CD4-positive, alpha-beta memory T cell (primary cell): ENCODE measurements at places on chromosomes 12 and 14. TPM values are rescaled to one million over a fixed set of nuclear protein-coding genes. Genes with fewer than 3 reads are reported as not detected.

Gene PTHLH
- polyA plus RNA-seq, result not detected

Gene STYK1
- polyA plus RNA-seq, result not detected

Gene GPR137C
- not detected for polyA plus RNA-seq

Gene NYNRIN
- 0.02 TPM for polyA plus RNA-seq

DNA sequence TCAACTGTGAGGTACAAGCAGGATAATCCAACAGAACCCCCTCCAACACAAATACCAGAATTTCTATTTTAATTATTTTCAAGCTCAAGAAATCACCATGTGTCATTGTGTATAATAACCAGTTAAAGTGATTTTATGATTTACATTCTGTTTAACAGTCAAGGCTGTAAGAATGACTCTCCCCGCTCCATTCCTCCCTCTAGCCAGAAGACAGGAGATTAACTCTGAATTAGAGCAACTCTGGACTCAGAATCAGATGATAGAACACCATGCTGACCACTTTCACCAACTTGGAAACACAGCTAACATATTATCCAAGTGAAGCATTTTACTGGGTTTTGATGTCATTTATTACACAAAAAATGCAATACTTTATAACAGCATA lies 71.9 kb downstream of the ATP2B1 start:
- DNase-seq, result no peak

DNA sequence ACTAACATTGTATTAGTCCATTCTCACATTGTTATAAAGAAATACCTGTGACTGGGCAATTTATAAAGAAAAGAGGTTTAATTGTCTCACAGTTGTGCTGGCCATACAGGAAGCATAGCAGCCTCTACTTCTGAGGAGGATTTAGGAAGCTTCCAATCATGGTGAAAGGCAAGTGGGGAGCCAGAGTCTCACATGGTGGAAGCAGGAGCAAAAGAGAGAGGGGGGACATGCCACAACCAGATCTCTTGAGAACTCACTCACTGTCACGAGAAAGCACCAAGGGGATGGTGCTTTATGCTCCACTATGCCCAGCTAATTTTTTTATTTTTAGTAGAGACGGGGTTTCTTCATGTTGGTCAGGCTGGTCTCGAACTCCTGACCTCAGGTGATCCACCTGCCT lies 13.3 kb downstream of the OS9 start:
- DNase-seq, result no peak

DNA sequence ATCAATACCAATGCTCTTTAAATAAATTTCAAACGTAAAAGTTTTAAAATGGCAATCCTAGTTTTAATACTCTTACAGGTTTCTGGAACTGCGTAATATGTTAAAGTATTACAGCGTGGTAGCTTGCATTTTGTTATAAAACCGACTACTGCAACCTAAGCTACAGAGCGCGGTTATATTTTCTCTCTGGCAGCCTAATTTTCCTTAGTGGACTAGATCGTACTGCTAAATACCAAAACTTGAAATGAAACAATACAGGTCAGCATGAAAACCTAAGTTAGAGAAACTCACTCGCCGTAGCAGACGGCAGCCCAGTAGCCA lies 1.2 kb downstream of the CCDC92 start:
- DNase-seq, result no peak

DNA sequence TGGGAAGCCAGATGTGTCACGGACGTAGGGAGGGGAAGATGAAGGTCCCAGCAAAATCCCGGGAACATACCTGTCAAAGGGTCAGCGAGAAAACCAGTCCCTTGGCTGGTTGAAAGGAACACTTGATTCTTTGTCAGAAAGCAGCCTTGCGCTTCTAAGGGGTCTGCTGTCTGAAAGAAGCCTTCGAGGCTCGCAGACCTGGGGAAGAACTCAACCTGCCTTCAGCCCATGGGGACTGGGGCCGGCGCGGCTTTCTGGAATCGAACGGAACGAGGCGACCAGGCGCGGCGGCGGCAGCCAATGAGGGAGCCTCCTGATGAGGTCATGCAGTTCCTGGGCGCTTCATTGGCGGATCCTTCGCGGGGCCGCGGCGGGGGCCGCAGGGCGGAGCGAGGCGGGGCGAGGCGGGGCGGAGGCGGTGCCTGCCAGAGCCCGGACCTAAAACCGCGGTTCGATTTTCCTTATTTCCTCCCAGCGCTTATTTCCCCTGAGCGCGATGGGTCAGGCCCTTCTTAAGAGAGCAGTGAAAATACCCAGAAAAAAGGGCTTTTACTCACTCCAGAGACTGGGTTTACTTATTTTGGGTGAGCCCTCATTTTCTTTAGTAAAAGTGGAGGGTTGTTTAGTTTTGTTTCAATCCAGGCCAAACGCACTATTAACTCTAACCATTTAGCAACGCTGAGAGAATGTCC lies 11.8 kb upstream of the TTC7B start:
- peak; percentile 88 for DNase-seq

DNA sequence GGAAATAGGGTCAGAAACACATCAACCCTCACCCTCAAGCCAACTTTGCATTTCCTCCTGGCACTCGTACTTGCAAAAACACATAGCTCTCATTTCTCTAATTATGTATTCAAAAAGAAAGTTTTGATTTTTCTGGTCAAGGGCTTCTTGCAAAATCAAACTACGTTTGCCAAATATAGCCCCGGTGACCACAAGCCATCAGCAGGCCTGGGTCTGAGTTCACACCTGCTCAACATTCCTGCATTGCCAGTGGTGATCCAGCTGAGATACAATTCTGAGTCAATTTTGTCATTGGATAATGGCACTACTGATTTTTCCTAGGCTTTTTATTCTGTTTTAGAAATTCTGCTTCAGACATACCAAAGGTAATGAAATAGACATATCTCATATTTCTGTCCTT lies 10.7 kb upstream of the BHLHE41 start:
- DNase-seq, result no peak

DNA sequence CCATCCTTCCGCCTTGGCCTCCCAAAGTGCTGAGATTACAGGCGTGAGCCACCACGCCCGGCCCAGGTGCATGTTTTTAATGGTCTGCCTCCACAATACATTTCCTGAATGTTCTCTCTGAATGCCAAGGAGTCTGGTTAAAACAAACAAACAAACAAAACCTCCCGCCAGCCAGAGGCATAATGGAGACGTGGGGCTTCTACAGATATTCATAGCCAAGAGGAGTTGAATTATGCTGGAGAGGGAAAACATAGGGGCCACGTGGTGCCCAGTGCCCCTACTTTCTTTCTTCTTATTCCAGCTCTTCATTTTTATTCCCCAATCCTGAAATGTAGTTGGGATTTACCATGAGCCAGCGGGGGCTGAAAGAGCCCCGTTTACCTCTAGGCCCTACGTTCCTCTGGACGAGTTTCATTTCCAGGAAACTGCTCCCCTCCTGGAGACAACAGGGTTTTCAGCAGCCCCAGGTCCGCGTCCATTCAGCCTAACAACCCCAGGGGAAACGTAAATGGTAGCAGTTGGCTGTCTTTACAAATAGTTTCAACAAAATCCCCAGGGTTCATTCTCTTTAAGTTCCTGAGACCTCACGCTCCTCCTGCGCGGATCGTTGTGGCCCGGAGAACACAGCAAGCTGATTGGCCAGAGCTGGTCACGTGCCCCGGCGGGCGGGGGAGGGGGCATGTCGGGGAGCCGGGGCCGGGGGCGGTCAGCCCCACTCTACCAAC lies 108.5 kb upstream of the ESRRB start:
- DNase-seq, result no peak

- no peak for DNase-seq
Observed at GRCh38 chr12:121214166-121214777, 4.3 kb downstream of the P2RX4 start.

DNA sequence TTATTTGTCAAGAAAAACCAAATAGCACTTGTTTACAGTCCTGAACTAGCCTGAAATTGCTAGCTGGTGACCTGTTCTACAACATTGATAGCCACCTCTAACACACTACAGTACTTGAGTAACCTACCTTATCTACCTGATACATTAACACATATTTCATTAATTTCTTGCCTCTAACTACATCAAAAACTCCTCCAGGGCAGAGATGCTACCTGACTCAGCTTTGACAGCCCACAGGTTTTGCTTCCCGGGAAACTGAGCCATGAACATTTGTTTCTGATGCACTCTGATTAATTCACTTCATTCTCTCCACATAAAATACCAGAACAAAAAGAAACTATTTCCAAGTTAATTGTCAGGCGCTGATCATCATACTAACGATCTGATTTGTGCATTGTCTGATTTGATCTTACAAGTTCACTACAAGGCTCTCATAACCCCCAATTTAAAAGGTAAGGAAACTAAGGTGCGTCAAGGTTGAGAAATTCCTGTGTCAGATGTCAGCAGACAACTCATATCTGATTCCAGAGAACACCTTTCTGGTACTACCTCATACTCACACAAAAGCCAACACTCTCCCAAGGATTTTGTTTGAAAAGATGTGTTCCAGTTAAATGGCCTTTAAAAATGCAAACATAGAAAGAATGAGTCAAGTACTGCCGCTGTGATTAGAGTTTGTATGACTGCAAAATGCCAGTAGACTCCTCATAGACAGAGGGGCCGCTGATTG lies 768.7 kb downstream of the BCL11B start:
- no peak for DNase-seq
